ENCODE measurements at places on chromosomes 7 and 10.

GRCh38 chr10:96576277-96576980 is 10.4 kb downstream of the TM9SF3 start:
- DNase-seq = no peak

DNA sequence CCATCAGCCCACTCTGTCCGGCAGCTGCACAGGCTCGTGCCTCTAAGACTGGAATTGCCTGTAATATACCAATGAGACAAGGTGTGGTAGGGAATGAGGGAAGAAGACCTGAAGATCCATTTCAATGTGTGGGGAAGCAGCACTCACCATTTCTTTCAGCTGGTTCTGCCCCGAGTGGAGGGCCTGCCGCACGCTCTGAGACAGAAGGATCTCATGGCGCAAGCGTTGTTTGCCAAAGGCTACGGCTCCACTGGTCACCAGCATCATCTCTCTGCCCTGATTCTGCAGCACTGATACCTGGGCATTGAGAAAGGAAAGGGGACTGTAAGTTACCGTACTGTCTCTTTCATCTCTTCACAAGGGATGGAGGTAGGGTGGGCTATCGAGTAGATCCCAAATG is 19.4 kb downstream of the ALDH18A1 start:
- DNase-seq = no peak

GRCh38 chr10:11642566-11642965 is 31.1 kb upstream of the USP6NL start:
- no peak for DNase-seq

GRCh38 chr7:4774658-4775249 is 669 bp upstream of the AP5Z1 start:
- DNase-seq = peak; percentile 61

DNA sequence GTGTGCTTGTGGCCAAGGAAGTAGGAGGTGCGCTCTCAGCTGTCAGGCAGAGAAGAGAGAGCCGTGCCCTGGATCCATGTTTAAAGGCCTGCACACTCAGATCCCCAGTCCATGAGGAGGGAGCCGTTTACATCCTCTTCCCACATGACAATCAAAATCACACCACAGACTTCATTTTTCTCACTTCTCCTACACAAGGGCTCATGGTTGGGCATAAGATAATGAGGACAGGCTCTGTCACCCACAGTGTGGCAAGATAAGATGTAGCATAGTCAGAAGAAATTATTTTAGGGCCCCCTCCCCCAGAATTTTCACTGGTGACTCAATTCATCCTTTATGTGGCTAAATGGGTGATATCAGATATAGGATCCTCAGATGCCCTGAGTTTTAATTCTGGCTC is 35.9 kb upstream of the INHBA start:
- DNase-seq = no peak

- DNase-seq = no peak
Observed at GRCh38 chr7:128129224-128129864, 98.1 kb upstream of the LRRC4 start.

- no peak for DNase-seq
Observed at GRCh38 chr10:93711891-93712290, 9.5 kb upstream of the FRA10AC1 start.

DNA sequence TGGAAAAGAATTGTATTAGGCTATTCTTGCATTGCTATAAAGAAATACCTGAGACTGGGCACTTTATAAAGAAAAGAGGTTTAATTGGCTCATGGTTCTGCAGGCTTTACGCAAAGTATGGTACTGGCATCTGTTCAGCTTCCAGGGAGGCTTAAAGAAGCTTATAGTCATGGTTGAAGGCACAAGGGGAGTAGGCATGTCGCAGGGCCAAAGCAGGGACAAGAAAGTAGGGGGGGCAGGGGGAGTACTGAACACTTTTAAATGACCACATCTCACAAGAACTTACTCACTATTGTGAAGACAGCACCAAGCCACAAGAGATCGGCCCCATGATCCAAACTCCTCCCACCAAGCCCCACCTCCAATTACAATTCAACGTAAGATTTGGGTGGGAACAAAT is 152.5 kb upstream of the PHF14 start:
- DNase-seq = no peak

- no peak for DNase-seq
Observed at GRCh38 chr7:77348371-77348813, 67.8 kb downstream of the GSAP start.

DNA sequence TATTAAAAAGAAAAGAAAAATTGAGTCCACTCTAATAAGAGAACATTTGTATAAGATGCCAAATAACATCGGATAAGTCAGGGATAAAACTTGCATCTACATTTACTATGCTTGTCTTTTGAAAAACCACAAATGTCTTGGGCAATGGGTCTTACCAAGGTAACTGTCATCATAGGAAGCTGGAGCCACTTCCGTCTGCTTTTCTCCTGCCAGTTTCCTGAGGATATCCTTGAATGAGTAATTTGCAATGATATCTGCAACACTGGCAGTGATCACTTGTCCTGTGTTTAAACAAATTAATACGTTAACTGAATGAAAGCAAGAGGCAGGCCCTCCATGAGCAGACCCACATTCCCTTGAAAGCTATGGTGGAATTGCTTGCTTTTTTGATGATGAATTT is 47.3 kb downstream of the ITGA8 start:
- no peak for DNase-seq

GRCh38 chr7:134722786-134723322 is 56.6 kb upstream of the CALD1 start:
- no peak for DNase-seq

- DNase-seq = no peak
Observed at GRCh38 chr10:97707134-97707861, 6.2 kb upstream of the MARVELD1 start.

DNA sequence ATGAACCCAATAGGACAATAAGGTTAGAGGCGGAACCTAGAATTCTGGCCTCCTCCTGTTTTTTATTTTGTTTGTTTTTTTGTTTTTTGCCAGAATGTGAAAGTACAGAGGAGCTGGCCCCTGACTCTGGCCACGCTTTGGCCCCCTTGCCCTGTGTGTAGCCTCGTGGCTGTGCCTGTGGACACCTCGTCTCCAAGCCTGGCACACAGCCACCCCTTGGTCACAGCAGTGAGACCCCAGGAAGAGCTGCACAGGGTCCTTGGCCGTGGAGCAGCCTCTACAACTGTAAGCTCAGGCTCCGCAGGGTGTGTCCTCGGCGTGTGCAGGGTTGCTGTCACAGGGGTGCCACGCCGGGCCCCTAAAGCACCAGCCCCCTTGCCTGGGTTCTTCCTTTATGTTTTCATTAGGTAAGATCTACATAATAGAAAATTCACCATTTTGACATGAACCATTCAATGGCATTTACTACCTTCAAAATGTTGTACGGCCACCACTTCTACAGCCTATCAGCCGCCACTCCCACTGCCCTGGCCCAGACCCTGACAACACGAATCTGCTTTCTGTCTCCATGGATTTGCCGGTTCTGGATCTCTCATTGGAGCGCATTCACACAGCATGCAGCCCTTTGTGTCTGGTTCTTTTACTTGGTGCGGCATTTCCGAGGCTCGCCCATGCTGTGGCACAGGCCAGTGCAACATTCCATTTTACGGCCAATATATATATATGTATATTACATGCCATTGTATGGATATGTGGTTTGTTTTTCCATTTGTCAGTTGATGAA is 51.0 kb downstream of the AMZ1 start:
- no peak for DNase-seq

DNA sequence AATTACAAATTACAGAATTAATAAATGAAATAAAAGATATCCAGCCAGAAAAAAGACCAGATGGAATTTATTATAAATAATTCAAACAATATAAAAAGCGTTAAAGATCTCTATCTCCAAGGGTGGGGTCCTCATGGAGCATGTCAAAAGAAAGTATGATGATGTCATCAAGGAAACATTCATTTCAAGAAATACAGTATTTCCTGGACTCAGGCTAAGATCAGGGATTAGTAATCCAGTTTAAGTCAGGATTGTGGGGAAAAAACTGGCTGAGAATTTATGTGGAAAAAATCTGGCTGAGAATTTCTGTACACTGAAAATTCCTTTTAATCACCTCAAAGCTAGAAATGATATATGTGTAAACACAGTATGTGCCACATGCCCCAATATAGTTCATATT is 1075.3 kb downstream of the XPNPEP1 start:
- no peak for DNase-seq

DNA sequence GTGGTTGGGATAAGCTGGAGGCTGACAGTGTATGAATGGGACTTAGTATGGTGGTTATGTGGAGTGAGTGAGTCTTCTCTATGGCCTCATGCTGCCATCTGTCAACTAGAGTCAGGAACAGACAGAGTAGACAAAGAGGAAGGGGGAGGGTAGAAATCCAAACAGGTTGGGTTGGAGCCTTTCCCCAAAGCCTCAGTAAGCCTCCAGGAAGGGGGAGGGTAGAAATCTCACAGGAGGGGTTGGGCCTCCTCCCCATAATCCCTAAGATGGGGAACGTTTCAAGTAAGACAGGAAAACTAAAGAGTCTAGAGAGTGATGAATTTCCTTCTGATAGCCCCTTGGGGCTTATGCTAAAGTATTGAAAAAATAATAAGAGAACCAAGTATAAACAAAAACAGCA is 2.0 kb upstream of the AKR1B15 start:
- no peak for DNase-seq

DNA sequence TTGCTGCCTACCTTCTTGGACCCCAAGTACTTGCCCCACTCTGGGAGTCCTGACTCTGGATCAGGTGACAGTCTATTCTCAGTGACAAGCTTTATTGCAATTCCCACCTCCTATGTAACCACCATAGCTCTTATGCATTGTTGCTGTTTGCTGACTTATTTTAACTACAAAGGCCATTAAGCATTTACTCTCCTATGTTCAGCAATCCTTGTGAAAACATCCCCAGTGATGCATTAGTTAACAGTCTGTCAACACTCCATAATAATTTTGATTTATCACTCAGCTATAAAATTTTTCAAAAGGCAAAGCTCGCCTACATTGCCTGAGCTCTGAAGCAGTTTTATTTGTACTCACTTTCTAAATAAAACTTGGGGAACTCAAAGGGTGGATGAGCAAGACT is 871.8 kb upstream of the SORCS1 start:
- DNase-seq = no peak

DNA sequence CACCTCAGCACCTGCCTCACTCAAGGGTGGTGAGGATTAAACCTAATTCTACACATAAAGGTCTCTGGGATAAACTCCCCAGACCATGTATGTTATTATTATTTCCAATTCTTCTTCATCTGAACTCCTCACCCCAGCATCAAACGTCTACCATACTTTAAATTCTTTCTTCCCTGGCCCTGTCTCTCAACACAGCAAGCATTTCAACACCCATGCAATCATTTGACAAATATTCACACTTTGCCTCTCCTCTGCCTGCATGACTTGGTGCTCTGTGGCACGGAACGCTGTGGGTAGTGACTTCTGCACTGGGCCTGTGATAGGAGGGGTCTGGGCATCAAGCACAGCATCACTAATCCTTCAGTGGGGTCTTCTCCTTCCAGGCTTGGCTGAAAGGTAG is 490.8 kb downstream of the TNS3 start:
- DNase-seq = no peak

GRCh38 chr10:117165538-117166417 is 27.7 kb upstream of the VAX1 start:
- peak; percentile 82 for DNase-seq

- DNase-seq = no peak
Observed at GRCh38 chr10:48366261-48366660, 59.8 kb downstream of the MAPK8 start.

GRCh38 chr10:125217990-125218675 is 57.8 kb upstream of the CTBP2 start:
- no peak for DNase-seq

DNA sequence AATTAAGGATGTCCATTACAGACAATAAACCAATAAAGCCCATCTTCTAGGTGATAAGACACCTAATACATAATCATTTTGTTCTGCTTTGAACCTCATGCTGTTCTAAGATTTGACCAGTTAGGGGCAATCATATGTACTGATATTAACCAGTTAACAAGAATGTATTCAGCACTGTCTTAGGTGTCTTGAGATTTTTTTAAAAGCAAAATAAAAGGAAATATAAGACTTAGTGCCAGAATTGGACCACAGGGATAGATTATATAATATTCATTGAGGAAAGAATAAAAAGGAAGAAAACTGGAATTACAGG is 32.0 kb downstream of the IMMP2L start:
- no peak for DNase-seq

- DNase-seq = no peak
Observed at GRCh38 chr7:109259151-109259550, 689.5 kb downstream of the DNAJB9 start.

DNA sequence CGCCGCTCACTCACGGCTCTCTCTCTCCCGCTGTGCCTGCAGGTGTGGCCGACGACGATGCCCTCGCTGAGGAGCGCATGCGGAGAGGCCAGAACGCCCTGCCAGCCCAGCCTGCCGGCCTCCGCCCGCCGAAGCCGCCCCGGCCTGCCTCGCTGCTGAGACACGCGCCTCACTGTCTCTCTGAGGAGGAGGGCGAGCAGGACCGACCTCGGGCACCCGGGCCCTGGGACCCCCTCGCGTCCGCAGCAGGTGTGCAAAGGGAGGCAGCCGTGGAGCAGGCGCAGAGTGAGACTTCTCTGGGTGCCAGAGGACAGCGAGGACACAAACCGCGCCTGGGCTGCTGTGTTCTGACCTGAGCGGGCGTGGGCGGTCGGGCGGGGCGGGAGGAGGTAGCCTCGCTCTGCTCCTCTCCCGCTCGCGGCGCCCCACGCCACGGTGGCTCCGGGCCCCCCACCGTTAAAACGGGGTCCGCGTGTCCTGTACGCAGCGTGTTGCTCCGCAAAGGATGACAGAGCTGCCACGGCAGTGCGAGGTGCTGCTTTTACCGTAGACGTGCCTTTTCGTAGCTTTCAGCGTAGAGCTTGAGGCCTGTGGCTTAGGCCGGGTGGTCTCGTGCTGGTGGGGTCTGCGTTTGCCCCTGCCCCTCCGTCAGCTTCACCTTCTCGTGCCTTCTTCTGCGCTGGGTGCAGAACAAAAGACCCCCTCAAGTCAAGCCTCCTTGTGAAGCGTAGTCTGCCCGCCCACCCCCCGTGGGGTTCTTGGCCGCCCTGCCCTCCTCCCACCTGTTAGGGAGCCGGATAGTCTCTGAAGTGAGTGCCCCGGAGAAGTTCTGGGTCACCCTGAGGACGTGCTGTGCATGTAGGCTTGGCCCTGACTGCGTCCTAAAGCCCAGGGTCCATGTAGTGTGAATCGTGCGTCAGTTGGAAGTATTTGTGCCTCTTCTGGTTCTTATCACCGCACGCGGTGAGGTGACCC is 73.2 kb downstream of the DNAJB6 start:
- DNase-seq = no peak

DNA sequence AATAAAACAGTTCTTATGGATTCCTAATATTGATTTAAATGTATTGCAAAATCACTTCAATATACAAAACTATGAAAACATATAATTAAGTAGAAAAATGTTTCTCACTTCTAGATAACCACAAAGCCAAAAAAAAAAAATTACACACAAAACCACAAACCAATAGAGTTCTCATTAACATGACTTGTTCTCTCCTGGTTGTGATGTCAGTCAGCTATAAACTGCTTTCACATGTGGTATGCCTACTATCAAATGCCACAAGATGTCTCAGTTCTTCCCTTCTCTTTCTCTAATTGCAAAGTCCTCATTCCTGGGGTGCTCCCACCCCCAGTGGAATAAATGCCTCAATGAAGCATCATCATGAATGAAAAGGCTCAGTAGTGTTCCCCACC is 16.6 kb downstream of the GNAI1 start:
- no peak for DNase-seq

- no peak for DNase-seq
Observed at GRCh38 chr10:122142641-122143237, 128.4 kb upstream of the BTBD16 start.
